Transverse colon (tissue), 4 donors: ENCODE measurements at places on chromosomes 13 and 19. TPM values are rescaled to one million over a fixed set of nuclear protein-coding genes. Genes with fewer than 3 reads are reported as not detected.
A peak's percentile ranks its signal among the peaks of the same experiment; 100 is the strongest.

- no peaks in the 10 kb centered on the region for H3K27me3 ChIP-seq
- H3K4me1 ChIP-seq = peaks cover 19% of the 10 kb centered on the region
- DNase-seq = peak; percentile 42
These were observed 997 bp upstream of the SAMD4B start for GRCh38 chr19:39341129-39341718.

DNA sequence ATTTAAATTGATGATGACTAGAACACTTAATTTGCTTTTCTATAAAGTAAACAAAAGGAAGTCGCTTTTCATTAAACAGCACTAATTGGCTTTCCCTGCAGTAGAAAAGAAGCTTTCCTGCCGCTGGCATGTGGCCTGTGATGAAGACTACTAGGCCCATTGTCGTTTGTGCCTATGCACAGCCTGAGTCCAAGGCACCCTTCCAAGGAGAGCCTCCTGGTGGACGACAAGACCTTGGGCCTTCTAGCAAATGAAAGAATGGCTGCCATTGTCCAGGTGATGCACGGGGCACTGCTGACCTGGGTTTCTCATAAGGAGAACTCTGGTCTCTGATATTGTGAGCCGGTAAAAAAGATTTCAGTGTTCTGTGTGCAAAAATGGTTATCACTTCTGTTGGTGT is 233.0 kb downstream of the COL4A1 start:
- H3K4me1 ChIP-seq = no peaks in the 10 kb centered on the region
- DNase-seq = no peak
- no peaks in the 10 kb centered on the region for H3K27me3 ChIP-seq
- H3K4me3 ChIP-seq = no peak overlapping the region
- H3K27ac ChIP-seq = no peak overlapping the region
- H3K36me3 ChIP-seq = no peaks in the 10 kb centered on the region

DNA sequence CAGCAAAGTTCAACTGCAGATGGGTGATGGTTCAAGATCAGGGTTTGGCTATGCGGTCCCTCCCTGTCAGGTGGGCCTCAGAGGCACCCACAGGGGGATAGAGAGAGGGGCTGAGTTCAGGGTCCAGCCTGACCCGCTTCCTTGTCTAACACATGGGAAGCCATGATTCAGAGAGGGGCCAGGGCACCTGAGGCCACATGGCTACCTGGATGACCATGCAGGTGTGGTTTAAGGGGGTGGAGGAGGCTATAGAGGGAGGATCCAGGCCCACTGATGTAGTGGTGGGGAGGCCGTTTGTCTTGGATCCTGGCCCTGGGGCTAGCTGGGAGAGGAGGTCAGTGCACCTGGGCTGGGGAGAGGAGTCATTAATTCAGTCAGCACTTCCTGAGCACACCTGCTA is 56.7 kb downstream of the ZNF536 start:
- H3K27me3 ChIP-seq = no peaks in the 10 kb centered on the region
- H3K4me3 ChIP-seq = no peak overlapping the region
- no peak for DNase-seq
- no peak overlapping the region for H3K27ac ChIP-seq
- H3K4me1 ChIP-seq = no peaks in the 10 kb centered on the region

DNA sequence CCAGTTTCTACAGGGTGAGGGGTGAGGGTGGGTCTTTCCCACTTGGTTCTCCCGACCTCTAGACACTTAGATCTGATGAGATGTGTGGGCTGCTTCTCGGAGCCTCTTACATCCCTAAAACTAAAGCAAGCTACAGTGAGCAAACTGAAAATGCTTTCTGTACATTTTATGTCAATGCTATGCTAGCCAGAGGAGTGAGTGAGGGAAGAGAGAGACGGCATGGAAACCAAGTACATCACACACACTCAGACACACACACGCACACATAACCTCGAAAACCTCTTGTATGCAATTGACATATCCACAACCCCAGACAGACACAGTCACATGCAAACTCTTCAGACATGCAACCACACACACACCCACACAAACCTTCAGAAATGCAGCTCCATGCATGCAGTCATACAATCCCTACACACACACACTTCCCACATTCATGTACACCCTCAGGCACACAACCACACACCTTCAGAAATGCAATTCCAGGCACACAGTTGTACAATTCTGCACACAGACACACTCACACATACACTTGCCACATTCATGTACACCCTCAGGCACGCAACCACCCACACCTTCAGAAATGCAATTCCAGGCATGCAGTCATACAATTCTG is 1.4 kb downstream of the SLC1A6 start:
- no peak for DNase-seq
- H3K4me1 ChIP-seq = peaks cover 4% of the 10 kb centered on the region
- no peak overlapping the region for H3K27ac ChIP-seq
- peaks cover 70% of the 10 kb centered on the region for H3K27me3 ChIP-seq
- no peaks in the 10 kb centered on the region for H3K36me3 ChIP-seq
- no peak overlapping the region for H3K4me3 ChIP-seq

GRCh38 chr19:3304871-3305423 is 61.4 kb upstream of the NFIC start:
- no peaks in the 10 kb centered on the region for H3K36me3 ChIP-seq
- H3K4me1 ChIP-seq = peaks cover 10% of the 10 kb centered on the region
- H3K4me3 ChIP-seq = no peak overlapping the region
- H3K27ac ChIP-seq = no peak overlapping the region
- peaks cover 63% of the 10 kb centered on the region for H3K27me3 ChIP-seq

DNA sequence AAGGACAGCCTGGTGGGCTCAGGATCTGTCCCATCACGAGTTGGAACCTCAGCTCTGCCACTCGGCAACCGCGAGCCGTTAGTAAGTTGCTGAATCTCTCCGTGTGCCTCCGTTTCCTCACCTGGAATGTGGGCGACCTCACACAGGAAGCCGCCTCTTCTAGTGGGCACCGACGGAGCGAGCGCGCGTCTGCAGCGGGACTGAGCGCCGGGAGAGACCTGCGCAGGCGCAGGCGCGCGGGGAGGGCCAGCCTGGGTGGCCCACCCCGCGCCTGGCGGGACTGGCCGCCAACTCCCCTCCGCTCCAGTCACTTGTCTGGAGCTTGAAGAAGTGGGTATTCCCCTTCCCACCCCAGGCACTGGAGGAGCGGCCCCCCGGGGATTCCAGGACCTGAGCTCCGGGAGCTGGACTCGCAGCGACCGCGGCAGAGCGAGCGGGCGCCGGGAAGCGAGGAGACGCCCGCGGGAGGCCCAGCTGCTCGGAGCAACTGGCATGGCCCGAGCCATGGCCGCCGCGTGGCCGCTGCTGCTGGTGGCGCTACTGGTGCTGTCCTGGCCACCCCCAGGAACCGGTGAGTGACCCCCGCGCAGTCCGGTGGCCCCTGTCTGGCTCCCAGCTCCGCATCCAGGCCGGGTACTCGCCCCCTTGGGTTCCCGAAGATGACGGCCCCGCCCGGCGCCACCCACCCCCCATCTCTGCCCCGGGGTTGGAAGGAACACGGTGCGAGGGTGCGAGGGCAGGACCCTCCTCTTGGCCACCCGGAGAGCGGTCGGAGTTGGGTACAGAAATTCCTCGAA is at the start of gene PVR:
PVR (plus strand) TSS at position 306 of the 797 bp plus-strand sequence; CDS start at position 493, 187 bp downstream.
- no peaks in the 10 kb centered on the region for H3K36me3 ChIP-seq
- peak within 1 kb of the TSS; percentile 85 for H3K27ac ChIP-seq
- peak; percentile 75 for DNase-seq

The EXOC3L2 gene
- total RNA-seq = 0.68 TPM

The SSC5D gene
- total RNA-seq = 18.7 TPM
